ENCODE measurements at places on chromosomes 3 and 15.

GRCh38 chr3:39110041-39110639 lies 2.7 kb downstream of the TTC21A start:
- no peak for DNase-seq

DNA sequence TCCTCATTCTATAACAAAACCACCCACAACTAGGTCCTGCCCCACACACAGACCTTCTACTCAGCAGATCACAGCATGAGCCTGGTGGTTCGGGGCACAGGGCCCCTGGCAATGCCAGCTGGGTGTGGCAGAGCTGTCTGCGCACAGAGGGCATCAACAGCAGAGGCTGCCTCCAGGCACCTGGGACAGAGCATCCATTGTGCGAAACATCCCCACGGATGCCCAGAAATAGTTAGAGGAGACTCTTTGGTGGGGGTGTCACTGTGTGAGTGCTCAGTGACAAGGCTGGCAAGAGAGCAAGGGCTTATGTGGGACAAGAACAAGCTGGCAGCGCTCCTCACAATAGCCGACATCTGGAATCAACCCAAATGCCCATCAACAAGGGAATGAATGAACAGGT lies 487.4 kb upstream of the PROK2 start:
- DNase-seq = no peak

DNA sequence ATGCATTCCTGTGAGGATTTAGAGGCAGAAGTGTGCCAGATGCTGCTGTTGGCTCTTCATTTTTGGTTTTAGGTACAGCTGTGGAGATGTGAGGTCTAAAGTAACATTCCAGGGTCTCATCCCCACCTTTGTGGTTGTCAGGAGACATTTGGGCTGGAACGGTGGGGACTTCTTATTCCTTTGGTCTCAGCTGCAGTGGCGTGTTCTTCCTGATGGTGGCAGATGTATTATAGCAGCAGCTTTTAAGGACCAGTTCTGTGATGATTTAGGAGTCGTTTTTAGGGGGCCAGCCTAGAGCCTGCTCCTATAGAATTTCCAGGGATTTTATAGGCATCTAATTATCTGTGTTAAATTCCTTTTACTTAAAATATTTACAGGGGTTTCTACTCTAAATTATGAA lies 221.0 kb upstream of the EOMES start:
- DNase-seq = no peak

DNA sequence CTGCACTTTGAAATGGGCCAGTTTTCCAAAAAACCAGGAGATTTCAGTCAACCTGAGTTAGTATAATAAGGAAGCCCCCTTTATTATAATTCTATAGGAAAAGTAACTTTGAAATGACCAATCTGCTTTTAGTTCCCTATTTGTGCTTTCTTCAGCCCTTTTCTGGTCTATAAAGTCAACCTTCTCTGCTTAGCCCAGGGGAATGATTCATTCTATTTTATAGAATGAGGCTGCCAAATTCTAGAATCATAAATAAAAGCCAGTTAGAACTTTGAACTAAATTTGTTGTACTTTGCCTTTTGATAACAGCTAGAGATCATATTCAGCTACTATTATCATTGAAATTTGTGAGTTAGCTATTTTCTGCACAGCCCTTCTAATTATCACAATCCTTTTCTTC lies 24.7 kb downstream of the CIP2A start:
- DNase-seq = no peak

DNA sequence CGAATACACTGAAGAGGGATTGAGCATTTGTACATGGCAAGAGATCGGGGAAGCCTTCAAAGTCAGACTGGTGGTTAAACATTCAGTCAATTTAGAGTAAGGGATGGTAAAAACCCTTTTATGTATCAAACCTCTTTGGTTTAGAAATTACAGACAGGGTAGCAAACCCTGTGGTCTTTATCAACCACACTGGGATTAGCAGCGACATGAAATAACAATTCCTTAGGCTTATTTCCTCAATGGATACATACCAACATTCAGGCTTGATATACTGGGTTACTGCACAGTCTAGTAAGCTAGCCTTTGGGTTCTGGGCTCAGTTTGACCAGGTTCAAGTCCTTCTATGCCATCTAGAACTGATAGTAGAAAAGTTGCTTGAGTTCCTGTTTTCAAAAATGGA lies 127.4 kb downstream of the THRB start:
- no peak for DNase-seq

- DNase-seq = peak; percentile 80
Measured at GRCh38 chr3:35932995-35933394, 293.7 kb downstream of the ARPP21 start.

DNA sequence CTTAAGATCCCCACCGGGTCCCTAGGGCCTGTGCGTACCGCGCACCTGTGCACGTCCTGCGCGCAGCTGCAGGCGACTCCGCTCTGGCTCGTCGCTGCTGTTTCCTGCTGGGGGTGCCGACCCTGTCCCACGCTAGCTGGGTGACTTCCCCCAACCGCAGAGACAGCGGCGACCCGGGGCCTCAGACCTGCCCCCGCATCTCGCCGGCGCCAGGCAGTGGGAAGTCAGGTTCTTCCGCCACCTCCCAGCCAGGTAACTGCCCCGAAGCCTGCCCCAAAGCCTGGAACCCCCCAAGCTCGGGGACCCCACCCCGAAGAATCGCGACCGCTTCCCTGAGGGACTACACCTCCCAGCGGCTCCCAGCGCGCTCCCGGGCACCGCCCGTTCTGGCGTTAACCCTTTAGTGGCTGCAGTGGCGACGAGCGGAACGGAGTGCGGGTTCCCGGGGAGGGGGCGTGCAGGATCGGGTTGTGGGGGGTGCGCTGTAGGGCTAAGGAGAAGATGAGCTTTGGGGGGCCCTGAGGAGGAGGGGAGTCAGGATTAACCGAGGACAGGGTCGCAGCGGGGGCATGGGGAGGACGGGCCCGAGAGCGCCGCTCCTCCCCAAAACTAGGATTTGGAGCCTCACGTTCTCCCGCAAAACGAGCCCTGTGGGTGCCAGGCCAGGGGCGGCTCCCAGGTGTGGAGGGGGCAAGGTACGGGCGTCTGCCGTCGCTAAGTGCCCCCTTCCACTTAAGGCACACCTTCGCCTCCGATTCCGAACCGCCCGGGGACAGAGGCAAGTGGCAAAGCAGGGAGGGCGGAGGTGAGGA lies 589 bp downstream of the NEIL1 start:
- DNase-seq = peak; percentile 13

DNA sequence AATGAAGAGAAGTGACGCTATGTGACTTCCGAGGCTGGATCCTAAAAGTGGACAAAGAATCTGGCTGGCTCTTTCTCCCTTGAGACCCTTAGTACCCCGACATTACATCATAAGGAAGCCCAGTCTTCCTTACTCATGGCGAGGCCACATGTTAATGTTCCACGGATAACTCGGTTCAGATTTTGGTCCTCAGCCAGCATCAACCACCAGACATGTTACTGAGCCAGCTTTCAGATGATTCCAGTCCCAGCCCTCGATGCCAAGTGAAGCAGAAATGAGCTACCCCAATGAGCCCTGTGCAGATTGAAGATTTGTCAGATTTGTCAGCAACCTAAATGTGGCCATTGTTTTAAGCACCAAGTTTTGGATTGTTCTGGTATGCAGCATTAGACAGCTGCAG lies 46.6 kb downstream of the SLCO2A1 start:
- no peak for DNase-seq

DNA sequence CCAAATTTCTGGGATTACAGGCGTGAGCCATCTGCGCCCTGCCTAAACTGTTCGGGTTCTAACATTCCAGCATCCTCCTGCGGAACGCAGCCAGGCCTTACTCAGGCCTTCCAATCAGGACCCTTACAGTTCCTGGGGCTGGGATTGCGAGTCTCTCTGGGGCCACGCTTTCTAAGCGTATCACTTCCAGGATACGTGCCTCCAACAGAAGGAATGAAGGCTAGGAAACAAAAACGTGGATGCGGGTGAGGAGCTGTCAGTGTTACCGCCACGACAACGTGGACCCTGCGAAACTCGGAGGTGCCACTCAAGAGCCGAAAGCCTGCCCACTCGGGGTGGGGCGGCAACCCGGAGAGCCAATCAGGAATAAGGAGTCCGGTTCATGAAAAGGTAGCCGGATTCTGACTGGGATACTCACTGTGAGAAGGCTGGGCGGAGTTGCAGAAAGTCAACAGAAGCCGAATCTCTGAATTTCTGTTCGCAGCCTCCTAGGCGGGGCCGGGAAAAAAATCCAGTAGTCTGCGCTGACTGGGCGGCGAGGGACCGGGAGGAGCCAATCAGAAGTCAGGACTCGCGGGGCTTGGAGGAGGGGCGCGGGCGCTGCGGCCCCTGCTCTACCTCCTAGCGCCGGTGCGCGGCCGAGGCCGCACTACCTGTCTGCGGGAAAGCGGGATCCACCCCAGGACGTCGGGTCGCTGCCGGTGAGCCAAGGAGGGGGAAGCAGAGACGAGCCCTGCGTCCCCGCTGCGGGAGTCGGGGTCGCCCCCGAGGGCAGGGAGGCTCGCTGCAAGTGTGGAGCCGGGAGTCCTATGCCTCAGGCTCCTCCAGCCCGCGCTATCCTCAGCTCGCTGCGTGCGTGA lies at the start of gene HYKK:
Gene HYKK (plus strand): TSS at position 607 of the 860 bp plus-strand sequence. CDS start 5,512 bp downstream, outside the sequence.
- peak; percentile 97 for DNase-seq

GRCh38 chr3:189269365-189269764 lies 97.6 kb downstream of the TPRG1 start:
- peak; percentile 57 for DNase-seq

GRCh38 chr3:37993820-37994638 lies 3.4 kb downstream of the VILL start:
- peak; percentile 75 for DNase-seq

DNA sequence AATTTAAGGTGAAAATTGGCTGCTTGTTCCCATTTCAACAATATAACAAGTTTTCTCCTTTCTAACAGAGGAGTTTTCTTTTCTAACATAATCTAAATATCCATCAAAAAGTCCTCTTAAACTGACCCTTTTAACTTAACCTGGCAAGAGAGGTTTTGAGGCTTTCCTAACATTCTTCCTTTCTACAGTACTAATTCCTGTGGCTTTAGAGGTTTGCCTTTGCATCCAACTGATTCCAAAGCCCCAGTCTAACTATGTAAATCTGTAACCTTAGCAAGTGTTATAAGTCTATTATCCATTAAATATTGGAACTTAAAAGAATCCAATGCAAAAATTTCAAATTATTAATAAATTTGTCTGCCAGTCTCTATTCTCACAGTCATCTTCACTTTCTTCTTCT lies 134.1 kb downstream of the ISL2 start:
- peak; percentile 72 for DNase-seq

DNA sequence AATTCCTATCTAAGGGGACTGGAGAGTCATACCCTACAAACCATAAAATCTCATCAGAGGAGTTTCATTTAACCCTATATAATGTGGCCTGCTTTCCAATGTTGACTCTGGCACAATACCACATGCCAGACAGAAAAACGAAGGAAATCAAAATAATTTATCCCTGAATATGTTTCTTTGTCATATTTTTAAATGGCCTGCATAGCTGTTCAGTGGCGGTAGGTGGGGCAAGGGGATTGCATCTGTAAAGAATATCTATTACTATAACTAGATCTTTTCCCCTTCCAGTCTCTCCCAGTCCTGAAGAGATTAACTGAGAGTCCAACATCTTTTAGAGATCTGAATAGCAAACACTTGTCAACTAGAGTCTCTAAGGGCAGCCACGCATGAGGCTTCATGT lies 278.1 kb upstream of the CTNNB1 start:
- no peak for DNase-seq

DNA sequence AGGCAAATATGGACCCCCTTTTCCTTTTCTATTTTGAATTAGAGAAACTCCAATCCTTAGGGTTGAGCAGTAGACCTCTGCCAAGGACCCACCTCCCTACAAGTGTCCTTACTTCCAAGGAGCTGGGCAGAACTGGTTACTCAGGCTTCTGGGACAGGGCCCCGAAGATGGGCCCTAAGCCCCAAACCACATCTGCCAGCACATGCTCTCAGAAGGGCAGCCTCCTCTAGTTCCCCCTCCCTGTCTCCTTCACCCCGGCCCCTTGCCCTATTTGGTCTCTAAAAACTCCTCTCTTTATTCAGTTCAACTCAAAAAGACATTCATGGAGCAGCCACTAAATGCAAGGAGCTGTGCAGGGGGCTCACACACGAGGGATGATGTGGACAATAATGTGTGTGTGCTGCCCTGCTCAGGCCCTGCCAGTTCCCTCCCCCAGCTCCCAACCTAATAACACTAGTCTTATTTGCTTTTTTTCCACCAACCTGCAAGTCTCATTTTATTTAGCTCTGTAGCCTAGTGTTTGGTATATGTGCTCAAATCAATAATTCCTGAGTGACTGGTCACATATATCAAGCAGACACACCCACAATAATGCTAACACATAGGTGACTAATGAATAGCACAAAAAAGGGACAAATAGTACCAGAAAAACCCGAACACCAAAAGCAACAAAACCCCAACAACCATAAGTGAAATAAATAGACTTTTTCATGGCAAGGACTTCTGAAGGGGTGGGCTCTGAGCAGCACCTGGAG lies 12.2 kb downstream of the ZDHHC3 start:
- DNase-seq = no peak

GRCh38 chr3:187370051-187370450 lies 1.9 kb downstream of the RTP4 start:
- no peak for DNase-seq

- DNase-seq = peak; percentile 93
Measured at GRCh38 chr15:91515188-91515754, 338.2 kb upstream of the SLCO3A1 start.

DNA sequence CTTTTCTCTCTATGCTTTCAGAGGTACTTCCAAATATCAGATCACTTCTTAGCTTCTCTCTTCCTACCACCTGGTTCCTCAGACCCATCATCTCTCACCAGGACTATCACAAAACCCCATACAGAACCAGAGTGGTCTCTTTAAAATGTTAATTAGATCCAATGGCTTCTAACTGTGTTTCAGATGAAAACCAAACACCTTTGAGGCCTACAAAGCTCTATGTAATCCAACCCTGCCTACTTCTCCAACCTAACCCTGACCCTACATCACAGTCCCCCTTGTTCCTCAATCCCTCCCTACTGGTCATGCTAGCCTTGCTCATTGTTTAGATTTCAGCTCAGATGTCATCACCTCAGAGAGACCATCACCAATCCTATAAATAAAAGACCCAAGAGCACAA lies 34.8 kb downstream of the SUMF1 start:
- no peak for DNase-seq

All from fibroblast of upper back skin (primary cell).